Stimulated activated CD4-positive, alpha-beta T cell treated with anti-CD3 and anti-CD28 coated beads, Interleukin-4, amount 100 ng/mL, for 1 hour (primary cell): ENCODE measurements at places on chromosomes 7 and 10.

DNA sequence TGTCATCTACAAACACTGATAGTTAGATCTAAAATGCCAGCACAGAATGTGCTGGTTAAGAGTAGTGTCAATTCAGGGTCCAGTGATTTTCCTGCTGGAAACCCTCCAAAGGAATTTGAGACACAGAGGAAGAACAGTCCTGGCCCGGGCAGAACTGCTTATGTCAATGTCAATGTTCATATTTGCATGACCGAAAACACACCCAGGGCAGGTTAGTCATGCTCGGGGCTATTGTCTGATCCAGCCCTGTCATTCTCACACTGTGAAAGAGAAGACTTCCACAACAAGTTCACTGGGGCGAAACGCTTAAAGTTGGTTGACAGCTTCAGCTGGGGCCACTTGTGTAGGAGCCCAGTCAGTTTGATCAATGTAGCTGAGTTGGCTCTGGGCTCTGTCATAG is 139.3 kb downstream of the C1GALT1 start:
- DNase-seq = no peak

- DNase-seq = no peak
These were observed 127.2 kb downstream of the SRI start for GRCh38 chr7:88092676-88092999.

- no peak for DNase-seq
These were observed 211.2 kb downstream of the GLI3 start for GRCh38 chr7:42025635-42026375.

DNA sequence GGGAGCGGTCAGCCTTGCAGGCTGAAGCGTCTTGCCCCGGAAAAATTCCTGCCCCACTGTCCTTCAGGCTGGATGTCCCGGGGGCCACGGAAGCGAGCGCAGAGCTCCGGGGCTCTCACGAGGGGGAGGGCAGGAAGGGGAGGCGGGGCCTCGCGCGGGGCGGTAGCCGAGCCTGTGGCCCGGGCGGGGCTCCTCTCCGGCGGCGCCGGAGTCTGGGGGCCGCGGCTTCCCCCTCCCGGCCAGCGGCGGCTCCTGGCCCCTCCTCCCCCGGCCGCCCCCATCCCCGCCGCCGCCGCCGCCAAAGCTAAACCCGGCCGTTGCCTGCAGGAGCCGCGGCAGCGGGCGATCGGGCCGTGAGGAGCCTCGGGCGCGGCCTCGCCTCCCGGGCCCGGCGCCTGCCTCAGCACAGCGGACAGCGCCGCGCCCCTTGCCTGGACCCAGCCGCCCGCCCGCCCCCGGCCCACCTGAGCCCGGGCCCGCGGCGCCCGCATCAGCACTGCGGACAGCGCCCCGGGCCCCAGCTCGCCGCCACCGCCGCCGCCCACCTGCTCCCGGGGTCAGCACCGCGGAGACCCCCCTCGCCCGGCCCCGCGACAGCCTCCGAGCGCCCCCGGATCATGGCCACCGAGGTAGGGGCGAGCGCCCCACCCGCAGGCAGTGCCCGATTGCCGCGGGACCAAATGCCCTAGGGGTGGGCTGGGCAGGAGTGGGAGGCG is at the start of gene GOLGA7B:
TSS of gene GOLGA7B (plus strand) at position 157 of the 716 bp plus-strand sequence. CDS start at position 618, 461 bp downstream.
- peak; percentile 65 for DNase-seq

DNA sequence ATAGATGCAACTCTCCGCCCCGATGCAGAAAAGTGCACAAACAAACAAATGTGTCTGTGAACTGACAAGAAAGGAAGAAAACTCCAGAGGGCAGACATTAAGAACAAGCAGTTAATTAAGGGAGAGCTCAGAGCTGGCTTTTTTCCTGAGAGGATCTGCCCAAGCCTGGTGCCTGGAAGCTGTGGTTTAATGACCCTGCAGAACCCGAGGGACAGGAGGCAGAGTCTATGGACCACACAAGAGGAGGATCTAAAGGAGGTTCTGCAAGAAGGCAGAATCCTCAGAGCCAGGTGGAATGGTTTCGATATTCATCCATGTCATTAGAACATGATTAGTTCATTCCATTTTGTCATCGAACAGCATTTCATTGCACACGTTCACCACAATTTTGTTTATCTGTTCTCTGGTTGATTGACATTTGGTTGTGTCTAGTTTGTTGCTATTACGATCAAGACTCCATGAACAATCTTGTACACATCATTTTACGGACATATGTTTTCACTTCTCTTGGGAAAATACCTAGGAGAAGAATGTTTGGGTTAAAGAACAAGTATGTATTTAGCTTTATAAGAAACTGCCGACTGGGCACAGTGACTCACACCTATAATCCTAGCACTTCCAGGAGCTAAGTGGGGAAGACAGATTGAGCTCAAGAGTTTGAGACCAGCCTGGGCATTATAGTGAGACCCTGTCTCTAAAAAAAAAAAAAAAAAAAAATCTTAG is 560.2 kb downstream of the CALN1 start:
- DNase-seq = no peak

DNA sequence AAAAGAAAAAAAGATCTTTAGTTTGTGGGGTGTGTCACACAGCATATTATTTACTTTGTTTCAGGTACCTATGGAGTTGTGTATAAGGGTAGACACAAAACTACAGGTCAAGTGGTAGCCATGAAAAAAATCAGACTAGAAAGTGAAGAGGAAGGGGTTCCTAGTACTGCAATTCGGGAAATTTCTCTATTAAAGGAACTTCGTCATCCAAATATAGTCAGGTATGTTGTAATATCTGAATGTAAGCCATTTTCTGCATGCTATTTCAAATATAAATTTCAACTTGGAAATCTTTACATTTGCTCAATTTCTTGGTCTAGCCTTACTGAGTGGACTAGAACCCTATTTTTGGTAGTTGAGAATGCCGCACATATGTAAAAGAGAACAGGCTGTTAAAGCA is 6.4 kb downstream of the CDK1 start:
- DNase-seq = no peak

GRCh38 chr10:25966844-25967243 is 32.8 kb downstream of the MYO3A start:
- DNase-seq = no peak

- DNase-seq = no peak
These were observed 282.0 kb upstream of the FZD1 start for GRCh38 chr7:90982228-90982627.
